ENCODE measurements at places on chromosomes 7 and 10.

- DNase-seq = no peak
These were observed 90.3 kb downstream of the CPED1 start for GRCh38 chr7:121078701-121079227.

- no peak for DNase-seq
These were observed 267.1 kb downstream of the ELMO1 start for GRCh38 chr7:37181550-37181932.

GRCh38 chr10:60334991-60335390, 54.7 kb downstream of the ANK3 start:
- no peak for DNase-seq

GRCh38 chr10:36073796-36074345, 431.8 kb upstream of the FZD8 start:
- DNase-seq = no peak

- no peak for DNase-seq
These were observed 660.6 kb downstream of the KCNMA1 start for GRCh38 chr10:76977046-76977445.

- no peak for DNase-seq
These were observed 7.7 kb downstream of the DDX56 start for GRCh38 chr7:44565795-44566559.

DNA sequence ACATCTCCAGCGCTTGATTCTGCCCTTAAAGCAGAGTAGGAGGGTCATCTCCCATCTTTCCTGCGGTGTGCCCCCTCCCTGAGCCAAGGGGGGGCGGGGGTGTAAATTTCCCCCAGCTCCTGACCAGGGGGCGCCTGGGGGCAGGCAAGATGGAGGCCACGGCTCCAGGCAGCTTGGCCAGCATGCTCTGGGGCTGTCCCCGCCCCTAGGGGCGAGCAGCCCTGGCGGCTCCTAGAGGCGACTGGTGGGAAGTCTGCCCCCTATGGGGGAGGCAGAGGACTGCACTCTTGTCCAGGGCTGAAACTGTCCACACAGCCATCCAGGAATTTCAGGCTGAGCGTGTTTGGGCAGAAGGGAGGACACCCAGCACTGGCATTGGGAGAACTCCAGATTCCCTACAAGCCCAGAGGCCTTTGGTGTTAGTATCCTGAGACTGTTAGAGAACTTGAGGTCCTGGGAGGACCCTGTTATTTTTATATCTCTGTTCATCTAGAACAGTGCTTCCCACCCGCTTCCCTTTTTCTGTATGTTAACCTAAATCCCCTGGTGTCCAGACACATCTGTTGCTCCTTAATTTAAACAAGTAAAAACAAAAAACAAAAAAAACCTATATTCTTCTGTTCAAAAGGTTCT, 4.6 kb downstream of the STRA8 start:
- DNase-seq = peak; percentile 16

DNA sequence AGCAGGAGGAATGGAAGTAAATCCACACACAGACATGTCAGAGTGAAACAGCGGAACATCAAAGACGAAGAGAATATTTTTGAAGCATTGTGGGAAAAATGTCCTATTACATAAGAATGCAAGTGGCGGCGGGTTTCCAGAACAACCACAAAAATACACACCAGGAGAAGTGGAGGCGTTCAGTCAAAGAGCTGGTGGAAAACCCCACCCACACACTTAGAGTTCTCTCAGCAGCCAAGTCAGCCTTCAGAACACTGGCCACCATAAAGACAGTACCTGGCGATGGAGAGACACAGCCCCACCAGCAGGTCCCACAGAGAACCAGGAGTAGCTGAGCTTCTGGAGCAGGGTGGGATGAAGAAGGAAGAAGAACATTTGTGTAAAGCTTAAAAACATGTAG, 23.7 kb downstream of the NKX6-2 start:
- no peak for DNase-seq

DNA sequence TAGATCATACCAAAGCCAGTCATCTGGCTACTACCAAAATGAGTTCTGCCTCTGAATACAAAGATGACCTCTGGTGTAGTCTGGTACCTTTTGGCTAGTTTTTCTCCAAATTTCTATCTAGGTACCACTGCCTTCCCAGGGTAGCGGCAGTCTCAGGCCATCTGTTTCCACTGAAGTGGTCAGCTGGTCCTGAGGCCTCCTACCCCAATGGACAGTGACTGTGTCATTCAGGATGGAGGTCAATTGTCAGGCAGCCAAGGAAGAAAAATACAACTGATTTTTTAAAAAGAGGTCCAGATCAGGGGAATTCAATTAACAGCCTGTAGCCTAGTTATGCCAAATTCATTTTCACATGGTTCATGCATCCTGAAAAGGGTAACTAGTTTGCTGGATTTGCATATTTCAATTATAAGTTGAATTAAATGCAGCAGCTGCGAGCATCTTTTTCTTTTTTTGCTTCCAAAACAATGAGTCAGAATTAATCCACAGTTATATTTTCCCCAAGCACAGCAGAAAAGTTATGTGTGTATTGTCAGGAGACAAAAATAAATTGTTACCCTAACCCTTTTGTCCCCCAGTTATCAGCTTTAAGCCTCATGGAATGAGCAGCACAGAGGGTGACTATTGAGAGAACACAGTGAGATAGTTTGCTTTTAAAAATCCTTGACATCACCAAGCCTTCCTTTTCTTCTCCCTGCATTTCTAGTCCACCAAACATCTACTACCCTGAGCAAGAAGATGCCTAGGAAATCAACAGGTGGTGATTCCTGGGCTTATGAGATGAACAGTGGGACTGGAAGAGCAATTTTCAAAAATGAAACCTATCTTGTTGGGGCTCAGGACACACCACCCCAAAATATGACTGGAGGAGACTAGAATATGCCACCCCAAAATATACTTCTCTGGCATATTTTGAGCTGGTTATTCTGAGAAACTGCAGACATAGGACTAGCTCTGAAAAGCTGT, 27.7 kb downstream of the BCCIP start:
- DNase-seq = no peak

GRCh38 chr7:101910991-101911799, 93.8 kb downstream of the CUX1 start:
- no peak for DNase-seq

GRCh38 chr10:68618234-68618633, 58.1 kb downstream of the TET1 start:
- no peak for DNase-seq

- DNase-seq = no peak
These were observed 15.8 kb downstream of the BTBD16 start for GRCh38 chr10:122286867-122287266.

DNA sequence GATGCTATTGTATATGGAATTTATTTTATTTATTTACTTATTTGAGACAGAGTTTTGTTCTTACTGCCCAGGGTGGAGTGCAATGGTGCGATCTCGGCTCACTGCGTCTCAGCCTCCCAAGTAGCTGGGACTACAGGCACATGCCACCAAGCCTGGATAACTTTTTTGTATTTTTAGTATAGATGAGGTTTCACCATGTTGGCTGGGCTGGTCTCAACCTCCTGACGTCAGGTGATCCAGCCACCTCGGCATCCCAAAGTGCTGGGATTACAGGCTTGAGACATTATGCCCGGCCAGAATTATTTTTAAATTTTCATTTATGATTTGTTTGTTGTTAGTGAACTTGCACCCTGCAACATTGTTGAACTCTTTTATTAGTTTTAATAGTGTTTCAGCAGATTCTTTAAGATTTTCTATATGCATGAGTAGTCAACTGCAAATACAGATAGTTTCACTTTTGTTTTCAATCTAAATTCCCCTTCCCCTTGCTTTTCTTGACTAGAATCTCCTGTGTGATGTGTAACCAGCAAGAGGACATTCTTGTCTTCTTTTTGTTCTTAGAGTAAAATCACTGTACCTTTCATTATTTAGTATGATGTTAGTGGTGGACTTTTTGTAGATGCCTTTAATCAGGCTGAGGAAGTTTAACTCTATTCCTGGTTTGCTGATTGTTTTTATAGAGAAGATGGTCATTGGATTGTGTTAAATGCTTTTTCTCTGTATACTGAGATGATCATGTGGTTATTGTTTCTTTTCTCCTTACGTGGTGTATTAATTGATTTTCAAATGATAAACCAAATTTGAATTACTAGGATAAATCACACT, 27.8 kb downstream of the ZNF33A start:
- DNase-seq = peak; percentile 19

DNA sequence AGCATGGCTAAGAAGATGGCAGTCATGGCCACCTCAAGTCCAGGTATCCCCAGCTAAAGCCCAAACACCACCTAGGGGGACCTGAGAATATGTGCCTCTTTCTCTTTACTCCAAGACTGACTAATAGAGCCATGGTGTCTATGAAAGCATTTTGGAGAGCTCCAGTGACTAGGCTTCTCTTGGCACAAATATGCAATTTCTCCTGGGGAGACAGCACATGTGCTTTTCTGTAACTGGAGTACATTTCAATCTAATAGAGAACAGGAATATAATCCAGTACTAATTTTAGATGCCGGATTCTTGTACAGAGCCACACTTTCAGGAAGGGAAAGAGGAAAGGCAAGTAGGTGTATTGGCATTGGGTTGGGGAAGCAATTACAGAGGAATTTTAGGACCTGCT, 260.1 kb downstream of the BMPER start:
- DNase-seq = no peak

GRCh38 chr7:96589038-96589437, 120.6 kb downstream of the SEM1 start:
- no peak for DNase-seq

Measured in Kasumi-1 (cell line).